ENCODE measurements at places on chromosomes 11 and 22. TPM values are rescaled to one million over a fixed set of nuclear protein-coding genes. Genes with fewer than 3 reads are reported as not detected.
A peak's percentile ranks its signal among the peaks of the same experiment; 100 is the strongest.

GRCh38 chr22:39634530-39635405 lies 64.2 kb downstream of the CACNA1I start:
- H3K4me3 ChIP-seq: no peak overlapping the region
- no peaks in the 10 kb centered on the region for H3K36me3 ChIP-seq
- peak; percentile 92 for DNase-seq
- H3K4me1 ChIP-seq: peaks cover 20% of the 10 kb centered on the region

GRCh38 chr11:2846470-2846869 lies 39.1 kb downstream of the CDKN1C start:
- H3K27me3 ChIP-seq: peaks cover 19% of the 10 kb centered on the region
- no peak for DNase-seq
- H3K4me1 ChIP-seq: no peaks in the 10 kb centered on the region
- H3K4me3 ChIP-seq: no peak overlapping the region
- H3K27ac ChIP-seq: no peak overlapping the region

GRCh38 chr11:97746818-97747217 lies 1273.9 kb upstream of the CNTN5 start:
- no peaks in the 10 kb centered on the region for H3K36me3 ChIP-seq
- no peak overlapping the region for H3K27ac ChIP-seq
- no peak for DNase-seq

CBL gene
- 6.1 TPM for total RNA-seq

PKP3 gene
- 2.2 TPM for total RNA-seq

CNIH2 gene
- total RNA-seq: 0.54 TPM

HEPACAM gene
- total RNA-seq: 0.18 TPM

OR52N2 gene
- not detected for total RNA-seq
